Stimulated activated CD8-positive, alpha-beta memory T cell treated with anti-CD3 and anti-CD28 coated beads, Interleukin-7, amount 100 ng/mL, for 4 hours (primary cell): ENCODE measurements at places on chromosomes 13 and 19.

DNA sequence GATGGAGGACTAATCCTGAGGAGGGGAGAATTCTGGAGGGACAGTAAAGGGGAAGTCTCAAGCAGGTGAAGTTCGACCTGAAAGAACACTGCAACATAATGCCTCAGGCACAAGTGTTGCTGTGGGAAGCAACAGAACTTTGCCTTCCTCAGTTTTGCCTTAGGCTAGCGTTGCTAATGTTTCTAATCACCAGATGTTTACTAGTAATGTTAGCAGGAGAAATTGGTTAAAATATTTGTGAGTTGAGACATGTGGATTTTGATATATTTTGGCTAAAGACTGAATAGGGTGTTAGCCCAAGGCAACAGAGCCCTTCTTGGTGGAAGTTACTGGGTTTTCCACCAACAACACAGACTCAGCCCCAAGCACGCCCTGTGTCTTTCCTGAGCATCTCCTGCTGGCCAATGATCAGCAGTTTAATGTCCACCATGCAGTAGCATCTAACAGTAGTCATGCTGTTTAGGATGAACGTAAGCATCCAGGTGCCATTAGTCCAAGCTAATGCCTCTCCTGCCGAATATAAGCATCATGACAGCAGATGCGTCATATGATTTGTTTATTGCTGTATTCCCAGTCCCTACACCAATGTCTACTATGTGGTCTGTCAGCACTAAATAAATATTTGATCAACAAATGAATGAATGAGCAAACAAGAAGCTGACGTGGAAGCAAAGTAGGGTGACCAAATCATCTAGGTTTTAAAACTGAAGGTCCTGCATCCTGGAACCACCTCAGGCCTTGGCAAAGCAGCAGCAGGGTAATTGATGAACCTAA is 511.9 kb upstream of the HTR2A start:
- DNase-seq: no peak

- no peak for DNase-seq
These were observed 25.3 kb downstream of the TM9SF2 start for GRCh38 chr13:99526549-99526948.

DNA sequence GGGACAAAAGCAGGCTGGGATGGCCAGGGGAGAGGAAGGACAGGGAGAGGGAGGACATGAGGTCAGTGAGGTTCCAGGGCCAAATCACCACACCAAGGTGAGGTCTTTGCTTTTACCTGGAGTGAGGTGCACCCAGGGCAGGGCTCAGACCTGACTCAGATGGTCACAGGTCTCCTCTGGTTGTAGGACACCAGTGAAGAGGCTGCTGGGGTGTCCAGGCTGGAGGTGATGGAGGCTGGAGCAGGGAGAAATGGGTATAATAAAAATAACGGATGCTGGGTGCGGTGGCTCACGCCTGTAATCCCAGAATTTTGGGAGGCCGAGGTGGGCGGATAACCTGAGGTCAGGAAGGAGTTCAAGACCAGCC is 6.9 kb downstream of the GRAMD1A start:
- DNase-seq: no peak

- no peak for DNase-seq
These were observed at the start of gene RASGRP4 for GRCh38 chr19:38425810-38426466. RASGRP4 (minus strand) TSS chr19:38426219; CDS start chr19:38426091, 128 bp downstream.

DNA sequence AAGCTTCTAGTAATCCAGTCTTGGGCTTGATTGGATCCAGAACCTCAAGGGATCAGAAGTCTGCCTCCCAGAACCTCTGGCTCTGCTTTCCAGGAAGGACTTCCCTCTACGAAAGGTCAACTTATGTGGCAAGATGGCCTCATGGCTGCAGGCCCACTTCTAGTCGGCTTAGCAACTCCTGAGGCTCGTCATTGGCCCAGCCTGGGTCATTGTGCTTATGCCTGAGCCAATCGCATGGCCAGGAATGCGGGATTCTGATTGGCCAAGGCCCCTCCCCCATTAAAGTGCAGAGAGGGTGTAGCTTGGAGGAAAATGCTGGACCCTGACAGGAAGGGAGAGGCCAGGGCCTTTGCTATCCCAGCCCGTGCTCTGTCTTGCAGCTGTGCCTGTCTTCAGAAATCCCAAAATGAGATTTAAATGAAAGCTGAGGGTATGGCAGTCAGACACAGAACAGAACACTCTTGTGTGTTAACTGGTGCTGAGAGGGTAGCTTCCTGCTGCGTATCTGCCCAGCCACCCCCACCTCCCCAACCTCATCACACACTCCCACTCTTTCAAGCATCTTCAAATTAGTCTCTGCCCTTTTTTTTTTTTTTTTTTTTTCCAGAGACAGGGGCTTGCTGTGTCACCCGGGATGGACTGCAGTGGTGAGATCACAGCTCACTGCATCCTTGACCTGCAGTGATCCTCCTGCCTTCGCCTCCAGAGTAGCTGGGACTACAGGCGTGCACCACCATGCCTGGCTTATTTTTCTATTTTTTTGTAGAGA is 5.5 kb upstream of the CCNE1 start:
- DNase-seq: no peak

GRCh38 chr19:45701676-45702075 is 9.2 kb downstream of the QPCTL start:
- no peak for DNase-seq

DNA sequence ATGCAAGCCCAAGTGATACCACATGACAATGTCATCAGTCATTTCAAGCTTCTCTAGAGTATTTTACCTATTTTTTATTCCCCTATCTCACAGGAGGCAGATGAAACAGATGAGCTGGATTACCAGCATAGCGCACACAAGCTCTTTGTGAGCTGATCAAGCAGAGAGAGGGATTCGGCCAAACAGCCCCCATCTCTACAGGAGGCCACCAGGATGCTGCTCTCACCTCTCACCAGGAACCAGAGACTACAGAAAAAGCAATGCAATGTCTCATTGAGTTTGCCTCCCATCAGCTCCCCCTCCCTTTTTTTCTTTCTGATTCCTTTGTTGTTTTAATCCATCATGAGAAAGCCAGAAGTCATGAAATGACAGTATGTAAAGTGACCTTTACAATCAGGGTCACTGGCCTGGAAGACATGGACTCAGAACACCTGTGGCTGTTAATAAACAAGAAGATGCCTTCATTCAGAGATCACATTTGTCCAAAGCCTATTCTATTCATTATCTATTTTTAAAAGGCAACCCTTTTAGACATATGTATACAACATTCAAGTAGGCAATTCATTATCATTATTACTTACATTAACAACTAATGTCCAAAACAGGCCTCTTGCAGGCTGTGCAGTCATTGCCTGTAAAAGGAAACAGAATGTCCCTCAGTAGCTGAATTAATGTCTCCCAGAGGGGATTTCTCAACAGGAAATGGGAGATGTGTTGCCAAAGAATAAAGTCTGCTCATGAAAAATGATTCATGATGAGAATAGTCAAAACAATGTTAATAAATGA is 656.6 kb downstream of the TBC1D4 start:
- no peak for DNase-seq

- DNase-seq: no peak
These were observed 13.5 kb downstream of the ZSCAN5A start for GRCh38 chr19:56301155-56301554.

GRCh38 chr19:32324631-32325285 is 20.7 kb upstream of the ZNF507 start:
- no peak for DNase-seq
